ENCODE measurements at places on chromosomes 12 and 14.
A peak's percentile ranks its signal among the peaks of the same experiment; 100 is the strongest.

DNA sequence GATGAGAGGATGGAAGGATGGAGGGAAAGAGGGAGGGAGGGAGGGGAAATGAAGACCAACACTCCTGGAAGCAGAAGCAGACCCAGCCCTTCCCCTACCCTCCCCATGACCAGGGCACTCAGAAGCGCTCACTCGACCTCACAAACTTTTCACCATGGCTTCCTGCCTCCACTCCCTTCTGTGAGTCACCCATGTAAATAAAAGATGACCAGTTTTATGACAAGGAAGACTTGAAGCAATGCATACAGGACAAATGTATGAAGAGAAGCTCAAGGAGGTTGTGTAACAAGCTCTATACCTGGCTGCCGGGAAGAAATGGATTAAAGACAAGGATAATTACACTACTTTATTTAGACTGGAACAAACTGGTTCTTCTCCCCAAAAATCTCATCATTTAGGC is 63.8 kb downstream of the CDC42BPB start:
- no peak for DNase-seq
- peaks cover 47% of the 10 kb centered on the region for H3K36me3 ChIP-seq
- peaks cover 9% of the 10 kb centered on the region for H3K4me1 ChIP-seq
- peak overlapping the region; percentile 42 for H3K4me3 ChIP-seq

DNA sequence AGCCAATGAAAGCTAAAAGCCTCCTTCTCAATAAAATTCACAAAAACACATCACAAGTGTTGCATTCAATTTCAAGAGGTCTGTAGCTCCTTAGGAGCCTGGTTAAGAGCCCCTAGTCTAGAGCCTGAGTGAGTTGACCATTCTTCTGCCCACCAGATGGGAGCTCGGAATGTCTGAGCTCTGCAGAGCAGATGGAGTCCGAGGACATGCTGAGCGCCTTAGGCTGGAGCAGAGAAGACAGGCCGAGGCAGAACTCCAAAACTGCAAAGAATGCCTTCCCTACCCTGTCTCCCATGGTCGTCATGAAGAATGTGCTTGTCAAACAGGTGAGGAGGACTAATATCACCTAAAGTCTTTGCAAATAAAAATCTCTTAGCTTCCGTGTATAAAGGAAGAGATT is 11.6 kb downstream of the CIPC start:
- H3K4me1 ChIP-seq, result peaks cover 30% of the 10 kb centered on the region
- no peaks in the 10 kb centered on the region for H3K27me3 ChIP-seq
- peaks cover 25% of the 10 kb centered on the region for H3K36me3 ChIP-seq
- DNase-seq, result no peak
- peak overlapping the region; percentile 42 for H3K4me3 ChIP-seq
- H3K27ac ChIP-seq, result peak overlapping the region; percentile 98

DNA sequence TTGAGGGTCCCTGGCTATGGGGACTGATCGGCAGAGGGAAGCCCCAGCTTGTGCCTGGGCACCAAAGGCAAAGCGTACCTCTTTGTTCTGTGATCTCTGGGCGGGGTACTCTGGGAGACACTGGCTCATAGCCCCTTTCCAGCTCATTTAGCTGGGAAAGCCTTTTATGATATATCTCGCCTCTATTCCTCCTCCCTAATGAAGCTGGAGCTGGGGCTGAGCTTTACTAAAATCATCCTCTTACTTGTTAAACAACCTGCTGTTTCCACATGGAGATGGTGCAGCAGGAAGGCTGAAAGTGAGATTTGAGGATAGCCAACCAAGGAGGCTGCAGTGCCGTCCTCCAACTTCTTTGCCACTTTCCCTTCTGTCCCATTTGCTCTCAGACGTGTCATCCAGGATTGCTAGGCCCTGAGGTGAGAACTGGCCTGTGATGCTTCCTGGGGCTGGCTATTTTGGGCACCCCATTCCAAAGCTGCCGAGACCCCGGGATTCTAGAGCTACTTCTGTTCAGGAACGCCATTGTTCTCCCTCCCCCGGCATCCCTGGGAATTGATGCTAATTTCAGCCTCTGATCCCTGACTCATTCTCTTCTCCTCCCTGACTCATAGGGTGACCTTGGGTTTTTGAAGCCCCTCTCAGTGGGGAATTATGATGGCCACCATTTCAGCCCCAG is 16.0 kb downstream of the PDE1B start:
- no peak for DNase-seq
- H3K27me3 ChIP-seq, result peaks cover 58% of the 10 kb centered on the region
- peak overlapping the region; percentile 19 for H3K4me3 ChIP-seq
- H3K4me1 ChIP-seq, result peaks cover 41% of the 10 kb centered on the region

- peaks cover 55% of the 10 kb centered on the region for H3K36me3 ChIP-seq
- no peaks in the 10 kb centered on the region for H3K27me3 ChIP-seq
These were observed 96.5 kb downstream of the DUSP16 start for GRCh38 chr12:12466157-12466556.

GRCh38 chr12:85834378-85834777 is 1.8 kb downstream of the RASSF9 start:
- peaks cover 9% of the 10 kb centered on the region for H3K4me1 ChIP-seq
- no peaks in the 10 kb centered on the region for H3K27me3 ChIP-seq
- H3K27ac ChIP-seq, result no peak overlapping the region
- H3K4me3 ChIP-seq, result peak overlapping the region; percentile 75

DNA sequence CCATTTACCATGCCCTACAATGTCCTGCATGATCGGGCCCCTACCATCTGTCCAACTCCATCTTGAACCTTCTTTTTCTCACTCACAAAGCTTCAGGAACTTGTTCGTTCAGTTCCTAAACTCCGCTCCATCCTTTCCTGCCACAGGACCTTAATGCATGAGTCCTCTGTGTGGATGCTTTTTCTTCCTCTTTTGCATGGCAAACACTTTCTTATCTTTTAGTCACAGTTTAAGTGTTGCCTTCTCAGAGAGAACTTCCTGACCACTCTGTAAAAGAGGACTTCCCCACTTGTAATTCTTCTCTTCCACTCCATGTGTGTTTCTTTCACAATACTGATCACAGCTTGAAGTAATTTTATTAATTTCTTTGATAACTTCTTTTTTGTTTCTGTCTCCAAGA is 54.4 kb upstream of the ETV6 start:
- no peak for DNase-seq
- no peak overlapping the region for H3K27ac ChIP-seq
- H3K4me1 ChIP-seq, result no peaks in the 10 kb centered on the region
- peaks cover 19% of the 10 kb centered on the region for H3K27me3 ChIP-seq

- no peaks in the 10 kb centered on the region for H3K36me3 ChIP-seq
- no peak overlapping the region for H3K27ac ChIP-seq
- no peaks in the 10 kb centered on the region for H3K27me3 ChIP-seq
These were observed 640.3 kb downstream of the SLC6A15 start for GRCh38 chr12:84272324-84272723.

DNA sequence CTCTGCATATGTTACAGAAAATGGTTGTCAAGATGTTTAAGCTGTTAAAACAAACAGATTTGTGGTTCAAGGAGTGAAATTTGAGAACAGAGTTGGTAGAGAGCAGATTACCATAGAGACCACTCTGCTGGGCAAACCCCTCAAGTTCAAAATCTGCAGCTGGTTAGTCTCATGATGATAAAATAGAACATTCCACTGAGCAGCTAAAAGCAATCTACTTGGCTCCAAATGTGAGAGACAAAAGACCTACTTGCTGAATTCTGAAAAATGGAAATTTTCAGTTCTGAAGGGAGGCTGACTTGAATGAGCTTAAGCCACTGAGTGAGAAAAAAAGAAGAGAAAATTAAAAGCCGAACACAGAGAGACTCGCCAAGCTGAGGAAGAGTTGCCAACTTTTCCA is 519.3 kb downstream of the NOVA1 start:
- no peak overlapping the region for H3K27ac ChIP-seq
- no peaks in the 10 kb centered on the region for H3K36me3 ChIP-seq
- no peaks in the 10 kb centered on the region for H3K27me3 ChIP-seq
- DNase-seq, result no peak

DNA sequence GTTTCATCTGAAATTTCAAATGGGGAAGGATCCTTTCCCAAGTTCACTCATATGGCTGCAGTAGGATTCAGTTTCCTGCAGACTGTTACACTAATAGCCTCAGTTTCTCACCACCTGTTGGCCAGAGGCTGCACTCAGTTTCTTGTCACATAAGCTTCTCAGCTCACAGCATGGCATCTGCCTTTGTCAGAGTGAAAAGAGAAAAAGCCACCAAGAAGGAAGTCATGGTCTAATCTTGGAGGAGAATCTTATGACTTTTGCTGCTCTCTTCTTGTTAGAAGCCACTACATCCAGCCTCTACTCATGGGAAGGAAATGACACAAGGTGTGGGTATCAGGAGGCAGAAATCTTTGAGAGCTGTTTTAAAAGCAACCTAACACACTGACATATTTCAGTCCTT is 39.4 kb upstream of the BTG1 start:
- H3K36me3 ChIP-seq, result no peaks in the 10 kb centered on the region
- no peak overlapping the region for H3K4me3 ChIP-seq
- H3K27ac ChIP-seq, result no peak overlapping the region
- no peaks in the 10 kb centered on the region for H3K27me3 ChIP-seq
- no peak for DNase-seq

DNA sequence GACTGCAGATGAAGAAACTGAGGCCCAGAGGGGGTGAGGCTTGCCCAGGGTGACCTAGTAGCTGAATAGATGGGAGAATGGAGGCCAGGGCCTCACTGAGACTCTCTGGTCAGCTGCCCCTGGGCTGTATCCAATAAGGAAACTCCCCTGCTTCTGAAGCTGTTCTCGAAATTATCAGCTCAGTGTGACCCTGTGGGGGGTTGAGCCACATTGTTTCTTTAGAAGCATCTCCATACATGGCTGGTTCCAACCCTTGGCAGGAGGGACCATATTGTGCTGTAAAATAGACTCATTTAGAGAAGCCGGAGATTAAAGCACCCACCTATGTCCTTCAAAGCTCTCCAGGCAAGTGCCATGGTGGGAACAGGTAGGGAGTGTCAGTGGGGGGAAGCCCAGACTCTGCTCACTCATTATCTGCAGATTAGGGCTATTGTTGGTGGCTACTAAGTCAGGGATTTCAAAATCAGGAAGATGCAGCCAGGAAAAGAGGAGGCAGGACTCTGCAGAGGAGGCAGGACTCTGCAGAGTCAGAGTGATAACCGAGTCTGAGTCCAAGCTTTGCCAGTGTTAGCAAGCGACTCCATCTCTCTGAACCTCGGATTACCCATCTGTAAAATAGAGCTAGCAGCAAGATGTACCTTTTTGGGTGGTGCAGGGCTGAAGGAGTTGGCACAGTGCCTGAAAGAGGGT is 3.5 kb downstream of the SERPINA5 start:
- DNase-seq, result no peak
- no peaks in the 10 kb centered on the region for H3K36me3 ChIP-seq
- no peaks in the 10 kb centered on the region for H3K27me3 ChIP-seq
- H3K4me1 ChIP-seq, result peaks cover 7% of the 10 kb centered on the region
- H3K27ac ChIP-seq, result no peak overlapping the region

DNA sequence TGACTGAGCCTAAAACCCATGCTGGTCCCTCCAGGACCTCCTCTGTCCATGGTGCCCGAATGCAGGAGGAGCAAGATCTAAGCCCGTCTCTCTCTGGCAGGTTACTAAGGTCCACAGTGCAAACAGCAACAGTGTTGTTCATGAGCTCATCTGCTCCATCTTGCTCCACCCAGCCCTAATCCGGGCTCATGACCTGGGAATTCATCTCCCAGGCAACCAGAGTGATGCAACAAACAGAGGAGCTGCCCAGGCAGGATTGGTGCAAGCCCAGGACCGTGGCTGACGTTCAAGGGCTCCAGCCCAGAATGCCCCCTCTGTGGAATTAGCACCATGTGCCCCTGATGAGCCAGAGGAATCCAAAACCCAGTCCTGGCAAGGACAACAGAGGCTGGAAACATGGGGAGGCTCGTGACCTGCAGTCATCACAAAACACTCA is 29.9 kb downstream of the HSPB8 start:
- peak overlapping the region; percentile 69 for H3K27ac ChIP-seq
- H3K4me3 ChIP-seq, result no peak overlapping the region
- no peaks in the 10 kb centered on the region for H3K27me3 ChIP-seq

- no peak for DNase-seq
- H3K27ac ChIP-seq, result no peak overlapping the region
- H3K36me3 ChIP-seq, result peaks cover 6% of the 10 kb centered on the region
- no peak overlapping the region for H3K4me3 ChIP-seq
These were observed 1.2 kb downstream of the CIROP start for GRCh38 chr14:23103581-23103980.

DNA sequence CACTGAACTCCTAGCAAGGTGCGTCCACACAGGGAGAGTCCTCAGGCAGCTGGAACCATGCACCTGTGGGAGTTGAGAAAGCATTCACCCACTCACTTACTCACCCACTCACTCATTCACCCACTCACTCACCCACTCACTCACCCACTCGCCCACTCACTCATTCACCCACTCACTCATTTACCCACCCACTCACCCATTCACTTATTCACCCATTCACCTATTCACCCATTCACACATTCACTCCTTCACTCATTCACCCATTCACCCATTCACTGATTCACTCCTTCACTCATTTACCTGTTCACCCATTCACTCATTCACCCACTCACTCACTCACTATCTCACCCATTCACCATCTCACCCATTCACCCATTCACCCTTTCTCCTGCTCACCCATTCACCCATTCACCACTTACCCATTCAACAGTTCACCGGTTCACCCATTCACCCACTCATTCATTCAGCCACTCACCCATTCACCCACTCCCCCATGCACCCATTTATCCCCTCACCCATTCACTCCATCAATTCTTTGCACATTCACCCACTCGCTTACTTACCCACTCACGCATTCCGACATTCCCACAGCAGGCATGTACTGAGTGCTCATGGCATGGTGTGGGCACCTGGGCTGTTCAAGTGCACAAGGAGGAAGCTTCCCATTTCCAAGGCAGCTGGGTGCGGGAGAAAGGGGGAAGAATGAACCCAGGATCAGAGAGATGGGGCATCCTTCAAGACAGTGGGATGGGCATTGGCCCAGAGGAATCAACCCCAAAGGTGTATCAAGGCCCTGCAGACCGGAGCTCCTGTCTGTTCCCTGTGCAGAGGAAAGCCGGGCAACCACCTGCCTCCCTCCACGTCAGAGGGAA is 135.2 kb upstream of the C14orf180 start:
- H3K4me3 ChIP-seq, result no peak overlapping the region
- no peaks in the 10 kb centered on the region for H3K36me3 ChIP-seq

DNA sequence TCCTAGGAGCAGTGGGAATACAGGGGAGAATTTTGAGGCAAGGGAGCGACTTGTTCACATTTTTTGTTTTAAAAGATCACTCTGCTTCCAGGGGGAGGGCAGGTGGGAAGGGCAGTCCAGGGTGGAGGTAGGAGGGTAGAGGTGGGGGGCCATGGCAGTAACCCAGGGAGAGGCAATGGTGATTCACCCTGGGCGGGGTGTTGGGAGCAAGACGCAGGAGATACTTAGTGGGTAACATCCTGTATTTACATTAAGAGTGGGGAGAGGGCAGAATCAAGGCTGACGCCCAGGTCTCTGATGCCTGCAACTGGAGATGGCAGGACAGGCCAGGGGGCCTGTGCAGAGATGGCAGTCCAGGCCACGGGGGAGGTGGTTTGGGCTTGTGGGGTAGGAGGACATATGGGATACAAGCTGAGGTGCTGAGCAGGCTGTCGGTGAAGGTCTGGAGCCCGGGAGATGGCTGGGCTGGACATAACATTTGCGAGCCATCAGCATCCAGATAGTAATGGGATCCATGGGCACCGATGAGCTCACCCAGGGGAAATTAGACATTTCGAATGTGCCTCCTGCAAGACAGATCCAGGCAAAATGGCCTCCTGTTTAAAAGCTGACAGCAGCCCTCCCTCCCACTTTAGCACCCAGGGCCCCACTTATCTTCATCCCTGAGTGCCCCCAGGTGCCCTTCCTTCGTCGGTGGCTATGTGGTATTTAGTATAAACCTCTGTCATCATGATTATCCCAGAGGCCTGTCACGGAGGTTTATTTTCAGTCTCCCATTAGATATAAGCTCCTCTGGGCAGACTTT is 9.3 kb downstream of the EML1 start:
- no peak for DNase-seq
- H3K4me1 ChIP-seq, result peaks cover 23% of the 10 kb centered on the region
- no peak overlapping the region for H3K4me3 ChIP-seq
- no peaks in the 10 kb centered on the region for H3K36me3 ChIP-seq
- no peaks in the 10 kb centered on the region for H3K27me3 ChIP-seq
- no peak overlapping the region for H3K27ac ChIP-seq

Measured in type B pancreatic cell (in vitro differentiated cells).